ENCODE measurements at places on chromosomes 4 and X.

GRCh38 chr4:70739496-70740337 lies 18.0 kb downstream of the RUFY3 start:
- DNase-seq = no peak

- no peak for DNase-seq
These were observed 374.1 kb downstream of the FBXW7 start for GRCh38 chr4:152161676-152162330.

- peak; percentile 70 for DNase-seq
These were observed 87.1 kb downstream of the TBC1D19 start for GRCh38 chr4:26670903-26671537.

DNA sequence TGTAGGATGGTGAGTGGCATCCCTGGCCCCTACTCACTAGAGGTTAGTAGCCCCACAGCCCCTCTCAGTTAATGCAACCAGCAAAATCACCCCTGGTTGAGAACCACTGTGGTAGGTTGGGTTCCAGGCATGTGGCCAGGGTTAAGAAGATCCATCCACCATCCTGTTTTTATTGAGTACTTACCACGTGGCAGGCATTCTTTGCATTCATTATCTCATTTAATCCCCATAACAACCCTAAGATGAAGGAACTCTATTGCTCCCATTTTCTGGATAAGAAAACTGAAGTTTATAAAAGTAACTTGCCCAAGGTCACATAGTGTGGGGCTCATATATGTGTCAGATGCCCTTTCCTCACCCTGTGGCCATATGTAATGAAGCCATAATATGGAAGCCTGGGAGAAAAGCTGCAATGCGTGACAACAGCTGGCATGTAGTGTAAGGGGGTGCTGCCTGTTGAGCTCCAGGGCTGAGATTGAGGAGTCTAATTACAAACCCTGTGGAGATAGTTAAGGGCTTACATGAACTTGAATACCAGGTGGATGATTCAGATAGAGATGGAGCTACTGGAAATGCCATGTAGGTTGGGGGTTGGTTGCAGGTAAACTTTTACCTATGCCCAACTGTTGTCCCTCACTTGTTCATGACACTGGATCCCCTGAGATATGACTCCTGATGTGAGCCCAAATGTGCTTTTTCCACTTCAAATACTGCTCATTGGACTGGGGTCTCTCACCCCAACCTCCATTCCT lies 100.2 kb upstream of the PGRMC2 start:
- DNase-seq = no peak

DNA sequence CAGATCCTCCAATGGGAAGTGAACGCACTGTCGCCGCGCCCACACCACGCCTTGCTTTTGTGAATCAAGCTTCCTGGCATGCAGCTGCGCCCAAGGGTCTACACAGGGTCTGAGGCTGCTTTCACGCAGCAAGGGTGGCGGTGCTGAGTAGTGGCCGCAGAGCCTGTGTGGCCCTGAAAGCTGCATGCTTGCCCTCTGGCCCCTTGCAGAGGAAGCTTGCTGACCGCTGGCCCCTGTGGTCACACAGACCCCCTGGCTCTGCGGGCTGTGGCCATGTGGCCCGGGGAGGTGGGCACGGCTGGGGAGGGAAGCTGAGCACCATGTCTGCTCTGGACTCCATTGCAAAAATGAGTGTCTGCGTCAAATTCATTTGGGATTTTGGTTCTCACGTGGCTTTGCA lies 8.8 kb downstream of the DOK7 start:
- DNase-seq = no peak

GRCh38 chr4:6023731-6024130 lies 5.5 kb upstream of the C4orf50 start:
- no peak for DNase-seq

GRCh38 chr4:139501117-139501516 lies 47.2 kb downstream of the RAB33B start:
- no peak for DNase-seq

- DNase-seq = no peak
These were observed 171.7 kb downstream of the ADAMTS3 start for GRCh38 chr4:72397314-72397713.

- no peak for DNase-seq
These were observed 925.6 kb downstream of the SH3BGRL start for GRCh38 chrX:82127228-82128123.

GRCh38 chr4:73181231-73181630 lies 77.4 kb downstream of the ANKRD17 start:
- no peak for DNase-seq

DNA sequence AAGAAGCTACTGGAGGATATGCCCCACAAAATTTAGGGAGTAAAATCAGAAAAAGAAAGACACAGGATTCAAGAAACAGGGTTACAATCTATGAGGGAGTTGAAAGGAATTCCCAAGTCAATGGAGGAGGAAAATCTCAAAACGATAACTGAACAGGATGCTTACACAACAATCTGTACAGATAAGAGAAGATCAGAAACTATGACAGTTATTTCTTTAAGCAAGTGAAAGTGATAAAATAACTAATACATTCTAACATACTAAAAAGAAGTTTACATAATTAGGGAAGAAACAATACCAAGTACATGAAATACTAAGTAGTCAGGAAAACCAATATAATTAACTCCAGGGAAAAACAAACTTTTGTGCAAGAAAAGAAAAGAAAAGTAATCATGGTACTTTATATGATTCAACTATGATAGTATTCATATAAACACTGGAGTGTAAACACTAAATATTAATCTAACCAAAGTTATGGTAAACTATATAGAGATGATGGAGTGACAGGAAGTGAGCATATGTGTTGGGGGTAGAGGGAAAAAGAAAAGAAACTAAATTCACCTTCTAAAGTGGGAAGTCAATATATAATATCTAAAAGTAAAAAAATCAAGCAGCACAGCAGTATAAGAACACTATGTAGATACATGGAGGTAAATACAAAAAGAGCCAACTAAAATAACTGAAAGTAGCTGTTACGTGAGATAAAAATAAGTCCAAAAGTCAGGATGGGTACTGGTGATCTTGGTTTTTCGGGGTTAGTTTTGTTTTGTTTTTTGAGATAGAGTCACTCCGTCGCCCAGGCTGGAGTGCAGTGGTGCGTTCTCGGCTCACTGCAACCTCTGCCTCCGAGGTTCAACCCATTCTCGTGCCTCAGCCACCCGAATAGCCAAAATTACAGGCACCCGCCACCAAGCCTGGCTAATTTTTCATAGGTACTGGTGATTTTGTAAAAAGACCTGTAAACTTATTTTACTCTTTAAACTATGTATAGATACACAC lies 99.3 kb downstream of the TEX11 start:
- no peak for DNase-seq

DNA sequence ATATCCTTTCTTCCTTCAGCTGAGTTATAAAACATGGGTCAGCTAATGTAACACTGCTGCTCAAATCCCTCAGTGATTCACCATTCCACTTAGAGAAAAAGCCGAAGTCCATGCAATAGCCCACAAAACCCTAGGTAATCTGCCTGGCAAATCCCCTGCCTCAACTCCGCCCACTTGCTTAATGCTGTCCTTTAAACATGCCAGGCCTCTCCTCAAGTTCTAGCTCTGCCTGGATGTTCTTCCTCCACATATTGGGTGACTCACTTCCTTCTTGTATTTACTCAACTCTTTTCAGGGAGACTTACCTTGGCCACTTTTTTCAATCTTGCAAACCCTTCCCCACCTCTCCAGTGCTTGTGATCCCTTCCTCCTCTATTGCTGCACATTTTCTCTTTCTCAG lies 89.8 kb downstream of the EMCN start:
- DNase-seq = no peak
